ENCODE measurements at places on chromosomes 5 and 9. TPM values are rescaled to one million over a fixed set of nuclear protein-coding genes. Genes with fewer than 3 reads are reported as not detected.

GRCh38 chr9:133459476-133460404 lies at the start of gene CACFD1:
CACFD1 (plus strand) TSS chr9:133459978; CDS start chr9:133460067, 89 bp downstream.
- DNase-seq, result peak; percentile 91

ZNF454 gene
- 0.21 TPM for total RNA-seq

DNA sequence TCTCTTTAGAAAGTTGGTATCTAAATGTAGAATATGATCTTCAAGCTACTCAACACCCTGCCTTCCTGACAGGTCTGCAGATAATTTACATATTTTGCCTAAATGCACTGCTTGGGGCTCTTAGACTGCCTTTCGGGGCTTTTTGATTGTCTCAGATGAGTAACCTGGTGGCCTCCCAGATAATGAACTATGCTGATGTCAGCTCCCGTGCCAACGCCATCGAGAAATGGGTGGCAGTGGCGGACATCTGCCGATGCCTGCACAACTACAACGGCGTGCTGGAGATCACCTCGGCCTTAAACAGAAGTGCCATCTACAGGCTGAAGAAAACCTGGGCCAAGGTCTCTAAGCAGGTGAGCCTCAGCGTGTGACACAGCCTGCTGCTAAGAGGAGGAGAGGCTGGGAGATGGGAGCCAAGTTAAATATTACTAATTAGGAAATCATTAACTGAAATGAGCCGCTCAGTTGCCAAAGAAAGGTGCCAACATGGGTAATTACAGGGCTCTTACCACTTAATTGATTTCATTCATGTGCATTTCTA lies 20.8 kb upstream of the CKMT2 start:
- DNase-seq, result peak; percentile 28

IL9 gene
- total RNA-seq, result 2.6 TPM

- peak; percentile 36 for DNase-seq
These were observed 176.3 kb upstream of the PTGER4 start for GRCh38 chr5:40503439-40503838.

DNA sequence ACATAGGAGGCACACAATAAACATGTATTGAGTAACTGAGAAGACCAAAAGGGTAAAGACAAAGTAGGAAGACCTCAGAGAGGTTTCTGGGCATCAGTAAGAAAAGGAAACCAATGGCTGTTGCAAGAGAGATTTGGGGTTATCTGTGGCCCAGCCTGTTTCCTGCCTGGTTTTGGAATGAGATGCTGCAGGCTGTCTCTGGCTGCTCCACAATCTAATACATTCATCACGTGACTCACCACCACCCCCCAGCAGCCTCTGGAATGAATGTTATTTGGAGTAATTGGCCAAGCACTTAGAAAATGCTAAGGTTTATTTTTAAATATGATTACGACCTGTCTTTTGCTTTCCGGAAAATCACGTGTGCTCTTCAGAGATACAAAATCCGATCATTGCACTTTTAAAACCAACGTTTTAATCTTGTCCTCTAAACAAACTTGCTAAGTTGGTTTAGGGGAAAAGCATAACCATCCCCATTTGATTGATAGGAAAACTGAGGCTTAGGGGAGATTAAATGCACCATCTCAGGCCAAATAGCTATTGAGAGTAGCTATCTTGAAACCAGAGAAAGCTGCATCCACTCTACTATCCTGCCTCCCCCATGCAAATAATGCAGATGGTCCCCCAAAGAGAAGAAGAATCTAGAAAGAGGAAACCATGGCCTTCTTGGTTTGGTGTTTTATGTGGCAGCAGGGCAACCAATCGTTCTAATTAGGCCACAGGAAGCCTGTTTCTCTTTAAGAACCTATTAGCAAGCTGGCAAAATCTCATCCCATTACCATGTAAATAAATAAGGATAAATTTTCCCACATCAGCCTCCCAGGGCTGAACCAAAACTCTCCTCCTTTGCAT lies 151.8 kb upstream of the ADRA1B start:
- no peak for DNase-seq

DNA sequence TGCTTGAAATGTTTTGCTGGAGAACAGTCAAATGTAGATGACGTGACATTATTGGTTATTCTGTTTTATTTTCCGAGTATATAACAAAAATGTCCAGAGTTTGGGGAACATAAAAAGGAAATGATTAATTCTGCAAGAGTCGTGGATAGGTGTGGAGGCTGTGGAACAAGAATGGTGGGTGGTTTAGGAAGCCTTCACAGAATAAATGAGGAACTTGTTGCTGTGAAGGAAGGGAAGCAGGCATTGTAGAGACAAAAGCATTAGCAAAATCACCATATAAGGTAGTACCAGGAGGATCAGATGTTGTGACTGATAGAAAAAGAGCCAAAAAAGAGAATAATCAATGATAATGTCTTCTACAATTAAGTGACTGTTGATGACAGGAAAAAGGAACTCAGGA lies 66.2 kb upstream of the CNTLN start:
- no peak for DNase-seq

PHYHD1 gene
- total RNA-seq, result 1.9 TPM

DNA sequence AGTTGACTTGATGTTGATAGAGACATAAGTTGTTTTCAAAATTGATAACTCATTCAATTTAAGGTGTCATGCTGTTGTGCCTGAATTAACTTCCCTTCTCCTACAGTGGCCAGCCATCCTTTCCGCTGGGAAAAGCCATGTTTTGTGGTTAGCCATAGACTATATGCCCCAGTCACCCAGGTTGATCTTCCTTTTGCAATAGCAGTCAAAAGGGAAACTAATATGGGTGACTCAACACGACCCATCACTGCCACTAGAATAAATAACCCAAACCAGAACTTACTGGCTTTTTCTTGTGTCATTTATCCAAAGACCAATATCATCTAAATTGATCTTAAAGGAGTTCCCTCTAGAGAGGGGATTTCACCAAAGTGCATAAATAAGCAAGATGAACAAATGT lies 87.4 kb downstream of the PTCD2 start:
- no peak for DNase-seq

DNA sequence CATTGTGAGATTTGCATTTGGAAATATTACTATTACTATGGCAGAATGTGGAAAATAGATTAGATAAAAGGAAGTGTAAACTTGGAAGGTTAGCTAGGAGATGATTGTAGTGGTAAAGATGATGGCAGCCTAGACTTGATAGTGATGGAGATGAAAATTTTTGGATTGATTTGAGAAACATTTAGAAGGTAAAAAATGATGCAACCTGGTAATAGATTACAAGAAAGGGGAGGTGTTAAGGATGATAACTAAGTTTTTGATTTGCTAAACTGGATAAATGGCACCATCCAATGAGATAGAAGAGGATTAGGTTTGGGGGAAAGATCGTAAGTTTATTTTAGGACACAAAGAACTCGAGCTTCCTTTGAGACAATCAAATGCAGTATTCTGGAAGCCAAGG lies 8.9 kb upstream of the SLC30A5 start:
- DNase-seq, result no peak

DNA sequence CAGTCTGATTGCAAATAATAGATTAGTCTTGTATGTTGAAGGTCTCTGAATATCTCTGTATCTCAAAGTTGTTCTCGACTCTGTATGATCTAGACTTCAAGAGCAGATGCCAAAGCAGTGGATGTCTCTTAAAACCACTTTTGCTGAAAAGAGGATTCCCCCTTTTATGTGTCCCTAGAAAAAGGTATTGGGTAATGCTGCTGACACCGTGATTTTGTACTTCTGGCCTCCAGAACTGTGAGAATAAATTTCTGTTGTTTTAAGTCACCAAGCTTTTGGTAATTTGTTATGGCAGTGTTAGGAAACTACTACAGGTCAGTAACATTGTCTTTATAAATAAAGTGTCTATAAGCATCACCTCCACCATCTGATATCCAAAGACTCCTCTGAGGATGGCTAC lies 85.3 kb upstream of the PIK3R1 start:
- no peak for DNase-seq

- DNase-seq, result no peak
These were observed 108.7 kb downstream of the MAST4 start for GRCh38 chr5:66704790-66705425.

DNA sequence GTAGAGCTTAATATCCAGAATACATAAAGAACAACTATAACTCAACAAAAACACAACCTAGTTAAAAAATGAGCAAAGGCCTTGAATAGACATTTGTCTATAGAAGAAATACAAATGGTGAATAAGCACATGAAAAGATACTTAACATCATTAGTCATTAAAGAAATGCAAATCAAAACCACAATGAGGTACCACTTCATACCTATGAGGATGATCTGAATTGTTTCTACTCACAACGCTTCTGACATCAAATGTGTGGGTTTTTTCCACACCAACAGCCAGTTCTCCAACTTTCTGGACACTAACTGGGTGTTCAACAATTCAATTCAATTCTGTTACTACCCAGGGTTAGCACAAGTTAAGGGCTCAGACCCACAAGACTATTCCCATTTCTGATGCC lies 22.0 kb downstream of the SREK1IP1 start:
- no peak for DNase-seq

SLC34A1 gene
- total RNA-seq, result 0.19 TPM

- no peak for DNase-seq
These were observed 176.1 kb downstream of the MLLT3 start for GRCh38 chr9:20446248-20446647.

DNA sequence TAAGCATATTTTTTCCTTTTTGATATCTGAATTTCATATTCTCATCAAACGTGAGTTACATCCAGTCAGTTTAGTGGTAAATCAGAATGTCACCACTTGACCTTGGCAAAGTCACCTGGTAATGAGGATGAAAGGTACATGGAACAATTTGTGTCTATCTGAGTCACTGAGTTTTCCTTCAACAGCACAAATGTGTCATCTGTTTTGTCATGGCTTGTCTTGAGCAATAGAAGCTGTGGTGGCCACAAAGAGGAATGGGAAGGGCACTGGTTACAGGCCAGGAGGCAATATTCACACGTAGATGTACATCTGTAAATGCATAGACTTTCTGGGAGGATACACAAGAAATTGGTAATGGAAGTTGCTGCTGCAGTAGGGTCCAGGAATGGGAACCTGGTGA lies 8.4 kb upstream of the ZNF474 start:
- no peak for DNase-seq

DNA sequence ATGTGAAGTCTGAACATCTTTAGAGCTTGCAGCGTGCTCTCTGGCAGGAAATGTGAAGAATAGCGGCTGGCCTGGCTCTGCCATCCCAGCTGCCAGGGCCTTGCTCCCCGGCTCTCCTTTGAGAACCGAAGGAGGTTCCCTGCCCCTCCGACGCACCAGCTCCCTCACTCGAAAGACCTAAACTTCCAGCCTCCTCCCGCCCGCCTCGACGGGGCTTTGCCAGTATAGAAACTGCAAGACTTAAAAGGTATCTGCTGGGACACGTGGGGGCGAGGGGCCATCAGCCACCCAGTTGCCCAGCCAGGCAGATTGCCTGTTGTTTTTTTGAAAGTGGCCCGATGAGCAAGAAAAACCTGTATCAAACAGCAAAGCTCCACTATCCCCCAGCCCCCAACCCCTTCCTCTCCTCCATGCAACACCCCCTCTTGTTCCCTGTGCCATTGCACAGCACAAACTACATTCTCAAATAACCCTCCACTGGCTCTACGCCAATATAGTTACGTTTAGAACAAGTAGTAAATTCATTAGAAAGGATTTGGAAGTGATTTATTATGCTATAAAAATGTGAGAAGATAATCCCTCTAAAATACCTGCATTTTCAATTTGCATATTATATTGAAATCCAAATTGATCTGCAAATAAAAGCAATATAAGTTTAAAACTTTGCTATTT lies 331.9 kb downstream of the MED10 start:
- DNase-seq, result no peak

- DNase-seq, result no peak
These were observed 62.9 kb downstream of the GADD45G start for GRCh38 chr9:89667726-89668125.

RANBP3L gene
- total RNA-seq, result 0.35 TPM

- DNase-seq, result peak; percentile 66
These were observed 16.0 kb downstream of the SLC22A5 start for GRCh38 chr5:132385326-132386105.

- no peak for DNase-seq
These were observed 3.5 kb upstream of the LOX start for GRCh38 chr5:122081541-122081940.

All from activated T-cell treated with anti-CD3 and anti-CD28 coated beads, Interleukin-2, amount 50 U/mL, for 72 hours (primary cell).